ENCODE measurements at places on chromosomes 4 and X.
A peak's percentile ranks its signal among the peaks of the same experiment; 100 is the strongest.

GRCh38 chr4:7812231-7812857 lies 127.3 kb downstream of the AFAP1 start:
- no peak for DNase-seq

DNA sequence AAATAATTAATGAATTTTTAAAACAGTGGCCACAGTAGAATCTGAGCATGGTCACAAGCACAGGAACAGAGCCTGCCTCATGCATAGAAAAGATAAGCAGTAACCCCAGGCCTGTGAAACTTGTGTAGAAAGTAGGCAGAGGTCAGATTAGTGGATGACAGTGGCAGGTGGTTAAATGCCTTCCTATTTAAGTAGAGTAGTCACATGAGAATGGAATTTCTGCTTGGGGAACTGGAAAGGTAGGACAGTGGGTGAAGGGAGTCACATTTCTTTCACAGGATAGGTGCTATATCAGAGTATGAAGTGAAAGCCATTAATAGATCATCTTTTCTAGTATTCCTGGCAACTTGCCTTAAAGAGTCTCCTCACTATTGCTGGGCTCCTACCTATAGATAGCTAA lies 34.9 kb upstream of the ASB12 start:
- no peak for DNase-seq

DNA sequence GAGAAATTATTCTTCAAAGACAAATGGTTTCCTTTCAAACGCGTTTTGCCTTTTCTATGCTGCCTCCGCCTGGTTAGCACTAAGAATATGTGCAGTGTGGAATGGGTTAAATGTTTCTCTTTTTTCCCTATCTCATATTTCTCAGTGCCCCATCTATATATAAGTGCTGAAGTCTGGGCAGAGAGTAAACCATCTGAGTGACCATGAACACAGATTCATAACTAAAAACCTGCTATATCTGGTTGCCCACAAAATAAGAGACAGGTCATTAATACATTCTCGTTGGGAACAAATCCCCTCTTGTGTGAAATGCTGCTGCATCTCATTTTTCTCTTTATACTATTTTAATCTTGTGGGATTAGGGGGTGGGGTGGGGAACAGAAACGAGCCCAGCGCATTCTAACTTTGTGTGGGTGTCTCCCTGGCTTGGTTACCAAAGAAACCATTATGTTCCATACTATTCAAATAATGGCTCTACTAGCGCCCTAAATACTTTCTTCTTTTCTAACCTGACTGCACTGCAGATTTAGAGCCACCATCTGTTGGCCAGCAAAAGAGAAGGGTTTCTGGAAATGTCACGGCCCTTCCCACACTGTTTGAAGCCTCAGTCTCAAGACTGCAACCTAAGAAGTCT lies 42.2 kb upstream of the PTCHD1 start:
- no peak for DNase-seq

- DNase-seq, result peak; percentile 56
Measured at GRCh38 chr4:125016892-125017299, 297.9 kb upstream of the FAT4 start.

GRCh38 chrX:119728487-119728886 lies 29.9 kb upstream of the SOWAHD start:
- DNase-seq, result no peak

DNA sequence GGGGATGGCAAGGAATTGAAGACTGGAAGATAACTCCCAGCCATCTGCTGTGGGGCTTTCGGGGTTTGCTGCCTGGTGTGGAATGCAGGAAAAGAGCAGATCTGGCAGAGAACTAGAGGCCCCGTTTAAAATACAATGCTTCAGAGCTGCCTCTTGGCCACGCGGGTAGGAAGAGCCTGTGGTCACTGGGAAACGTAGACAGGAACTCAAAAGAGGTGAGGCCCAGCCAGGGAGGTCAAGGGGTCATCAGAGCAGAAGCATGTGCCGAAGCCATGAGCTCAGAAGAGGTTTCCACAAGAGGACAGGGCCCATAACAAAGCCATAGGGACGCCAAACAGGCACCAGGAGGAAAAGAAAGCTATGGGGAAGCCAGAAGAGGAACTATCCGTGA lies 14.5 kb upstream of the STS start:
- no peak for DNase-seq

- no peak for DNase-seq
Measured at GRCh38 chr4:590313-590841, 14.3 kb upstream of the TMEM271 start.

DNA sequence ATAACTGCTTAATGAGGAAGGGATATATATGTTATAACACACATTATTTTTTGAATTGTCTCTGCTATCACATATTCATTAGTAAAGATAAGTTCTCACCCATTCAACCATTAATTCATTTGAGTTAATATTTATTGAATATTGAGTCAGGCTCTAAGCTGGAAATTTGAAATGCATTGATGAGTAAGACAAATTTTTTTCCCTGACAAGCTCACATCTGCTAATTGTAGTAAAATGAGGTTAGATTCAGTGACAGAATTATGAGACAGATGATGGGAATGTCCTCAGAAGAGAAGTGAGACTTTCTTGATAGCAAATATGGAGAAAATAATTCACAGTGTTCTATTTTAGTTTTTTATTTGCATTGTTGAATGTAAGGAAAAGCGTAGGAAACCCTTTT lies 194.3 kb downstream of the SLC4A4 start:
- DNase-seq, result no peak

- no peak for DNase-seq
Measured at GRCh38 chr4:95238554-95238953, 310.2 kb downstream of the UNC5C start.

DNA sequence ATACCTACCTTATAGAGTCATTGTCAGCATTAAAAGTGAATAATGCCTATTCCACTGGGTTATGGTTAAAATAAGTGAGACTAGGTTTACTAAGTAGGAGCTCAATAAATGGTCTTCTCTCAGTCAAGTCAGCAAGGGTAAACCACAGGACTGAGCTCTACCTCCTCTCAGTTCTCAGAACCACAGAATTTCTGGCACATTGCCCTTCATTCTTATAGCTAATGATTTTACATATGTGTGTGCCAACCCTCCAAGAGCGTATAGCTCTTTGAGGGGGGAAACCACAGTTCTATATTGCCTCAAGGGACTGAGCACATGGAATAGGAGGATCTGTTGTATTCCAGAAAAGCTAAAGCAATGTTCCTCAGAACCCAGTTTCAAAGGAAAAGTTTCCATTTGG lies 124.8 kb downstream of the ATG4A start:
- DNase-seq, result no peak

GRCh38 chr4:150080337-150080736 lies 2.1 kb downstream of the DCLK2 start:
- DNase-seq, result peak; percentile 19

DNA sequence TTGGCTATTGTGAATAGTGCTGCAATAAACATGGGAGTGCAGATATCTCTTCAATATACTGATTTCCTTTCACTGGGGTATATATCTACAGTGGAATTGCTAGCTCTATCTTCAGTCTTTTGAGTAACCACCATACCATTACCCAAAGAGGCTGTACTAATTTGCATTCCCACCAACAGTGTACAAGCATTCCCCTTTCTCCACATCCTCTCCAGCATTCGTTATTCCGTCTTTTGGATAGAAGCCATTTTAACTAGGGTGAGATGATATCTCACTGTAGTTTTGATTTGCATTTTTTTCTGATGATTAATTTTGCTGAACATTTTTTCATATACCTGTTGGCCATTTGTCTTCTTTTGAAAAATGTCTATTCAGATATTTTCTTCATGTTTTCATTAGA lies 110.3 kb downstream of the PRDM5 start:
- DNase-seq, result no peak

GRCh38 chr4:3301450-3302172 lies 8.8 kb downstream of the RGS12 start:
- no peak for DNase-seq

DNA sequence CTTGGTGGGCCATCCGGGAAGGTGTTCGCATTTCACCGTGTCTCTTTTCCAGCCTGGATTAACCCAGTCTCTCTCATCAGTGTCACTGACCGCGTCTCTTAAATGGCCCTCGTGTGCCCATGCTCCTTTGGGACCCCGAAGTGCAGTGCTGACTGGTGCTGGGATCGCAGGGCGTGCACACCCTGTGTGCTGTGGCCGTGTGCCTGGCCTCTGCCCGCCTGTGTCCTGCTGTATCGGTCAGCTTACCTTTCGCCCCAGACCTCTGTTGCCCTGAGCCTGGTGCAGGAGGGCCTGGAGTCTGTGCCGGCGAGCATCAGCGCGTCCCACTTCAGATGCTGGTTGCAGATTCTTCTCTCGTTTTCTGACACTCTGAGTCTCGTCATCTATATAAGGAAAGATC lies 68.3 kb upstream of the HGFAC start:
- no peak for DNase-seq

DNA sequence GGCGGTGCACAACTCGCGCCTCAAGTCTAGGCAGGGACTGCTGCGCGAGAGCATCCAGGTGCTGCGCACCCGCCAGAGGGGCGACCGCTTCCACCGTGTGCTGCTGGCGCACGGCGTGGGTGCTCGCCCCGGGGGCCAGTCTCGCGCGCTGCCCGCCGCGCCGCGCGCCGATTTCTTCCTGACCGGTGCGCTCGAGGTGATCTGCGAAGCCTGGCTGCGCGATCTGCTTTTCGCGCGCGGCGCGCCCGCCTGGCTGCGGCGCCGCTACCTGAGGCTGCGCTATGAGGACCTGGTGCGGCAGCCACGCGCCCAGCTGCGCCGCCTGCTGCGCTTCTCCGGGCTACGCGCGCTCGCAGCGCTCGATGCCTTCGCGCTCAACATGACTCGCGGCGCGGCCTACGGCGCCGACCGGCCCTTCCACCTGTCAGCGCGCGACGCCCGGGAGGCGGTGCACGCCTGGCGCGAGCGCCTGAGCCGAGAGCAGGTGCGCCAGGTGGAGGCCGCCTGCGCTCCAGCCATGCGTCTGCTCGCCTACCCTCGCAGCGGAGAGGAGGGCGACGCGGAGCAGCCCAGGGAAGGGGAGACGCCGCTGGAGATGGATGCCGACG lies 1.3 kb downstream of the CHST7 start:
- peak; percentile 85 for DNase-seq

DNA sequence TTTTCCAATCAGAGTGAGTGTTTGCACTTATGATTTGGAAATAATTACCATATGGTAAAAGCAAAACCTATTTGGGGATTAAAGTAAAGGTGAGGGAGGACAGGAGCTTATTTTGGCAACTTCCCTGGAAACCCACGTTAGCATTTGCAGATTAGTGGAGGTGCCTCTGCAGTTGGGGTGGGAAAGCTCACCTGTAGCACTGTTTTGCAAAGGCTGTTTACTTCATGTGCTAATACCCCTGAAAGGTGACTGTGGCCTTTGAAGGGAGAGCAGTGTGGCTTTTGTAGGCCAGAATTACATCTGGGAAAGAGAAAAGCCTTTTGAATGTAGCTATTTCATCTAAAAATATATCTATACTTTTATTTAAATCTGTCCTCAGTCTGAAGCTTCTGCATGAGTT lies 9.4 kb downstream of the SUPT20HL1 start:
- no peak for DNase-seq

- DNase-seq, result no peak
Measured at GRCh38 chrX:8272821-8273220, 101.8 kb upstream of the VCX2 start.

DNA sequence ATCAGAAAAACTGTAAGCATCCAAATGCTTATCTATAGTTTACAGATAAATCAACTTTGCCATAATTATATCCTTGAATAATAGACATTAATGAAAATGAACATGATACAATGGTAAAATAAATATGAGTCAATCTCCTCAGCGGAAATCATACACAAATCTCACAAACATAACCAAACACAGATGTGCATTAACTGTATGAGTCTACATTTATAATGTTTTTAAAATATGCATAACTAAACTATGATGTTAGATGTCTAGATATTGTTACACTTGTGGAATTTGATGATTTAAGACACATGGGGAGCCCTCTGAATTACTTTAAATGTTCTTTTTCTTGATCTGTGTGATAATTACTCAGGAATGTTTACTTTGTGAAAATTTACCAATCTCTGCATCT lies 951.2 kb downstream of the TECRL start:
- no peak for DNase-seq

DNA sequence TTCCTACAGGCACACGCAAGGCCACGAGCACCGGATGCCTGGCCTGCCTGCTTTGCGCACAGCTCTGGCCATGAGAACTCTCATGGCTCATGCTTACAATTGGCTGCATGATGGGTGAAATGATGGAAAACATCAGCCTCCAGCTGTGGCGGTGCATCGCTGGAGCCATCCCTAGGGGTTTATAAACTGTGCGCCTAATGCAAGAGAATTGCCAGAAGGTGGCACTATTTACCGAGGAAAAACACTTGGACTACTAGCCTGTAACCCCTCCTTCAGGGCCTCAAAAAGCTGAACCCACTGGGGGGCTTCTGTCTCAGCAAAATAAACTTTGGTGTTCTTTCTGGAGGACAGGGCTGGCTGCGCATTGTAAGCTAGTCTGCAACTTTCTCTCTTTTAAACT lies 51.9 kb downstream of the PHKA2 start:
- DNase-seq, result peak; percentile 48

DNA sequence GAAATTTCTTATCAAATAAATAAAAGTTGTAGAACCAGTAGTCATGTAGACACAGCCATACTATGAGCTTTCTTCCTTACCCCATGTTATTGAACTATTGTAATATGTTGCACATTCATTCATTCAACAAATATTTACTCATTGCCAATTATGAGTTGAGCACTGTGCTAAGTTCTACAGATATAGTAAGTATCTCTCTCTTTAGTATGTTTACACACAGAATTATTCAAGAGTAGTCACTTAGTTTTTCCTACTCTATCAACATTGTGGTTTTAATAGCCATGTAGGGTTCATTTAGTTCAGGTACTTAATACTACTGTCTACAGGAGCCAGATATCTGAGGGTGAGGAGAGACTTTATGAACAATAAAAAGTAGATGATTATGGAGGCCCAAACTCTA lies 86.2 kb downstream of the TEX13A start:
- no peak for DNase-seq

GRCh38 chr4:150231107-150231770 lies 153.0 kb downstream of the DCLK2 start:
- no peak for DNase-seq

- no peak for DNase-seq
Measured at GRCh38 chr4:118760493-118760892, 75.3 kb downstream of the METTL14 start.

GRCh38 chr4:155005395-155006090 lies 202.9 kb upstream of the NPY2R start:
- DNase-seq, result no peak

- peak; percentile 98 for DNase-seq
Measured at GRCh38 chrX:17736856-17737709, at the start of gene SCML1. Gene SCML1, plus strand, starts transcription at chrX:17737493. Its CDS starts 6,694 bp downstream, at chrX:17744187.

- DNase-seq, result peak; percentile 47
Measured at GRCh38 chrX:155747520-155747919, 133.6 kb upstream of the VAMP7 start.

Data from NCI-H69 (cell line).